ENCODE measurements at places on chromosomes 7 and 10. TPM values are rescaled to one million over a fixed set of nuclear protein-coding genes. Genes with fewer than 3 reads are reported as not detected.

DNA sequence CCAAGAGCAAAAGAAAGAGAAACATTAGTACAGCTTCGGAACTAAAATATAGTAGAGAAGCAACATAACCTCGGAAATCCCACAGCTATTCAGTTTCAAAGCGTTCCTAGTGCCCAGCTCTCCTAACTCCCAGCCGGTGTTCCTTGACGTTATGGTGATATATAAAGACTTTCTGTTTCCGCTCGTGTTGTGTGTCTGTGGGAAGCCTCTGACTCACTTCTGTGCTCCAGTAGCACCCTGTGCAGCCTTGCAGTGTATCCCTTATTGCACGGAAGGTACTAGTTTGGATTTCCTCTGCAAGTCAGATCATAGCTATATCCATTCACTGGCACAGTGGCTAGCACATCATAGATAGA lies 535 bp downstream of the ASAH2B start:
- peak overlapping the region; percentile 76 for H3K27ac ChIP-seq
- DNase-seq = no peak
- peaks cover 3% of the 10 kb centered on the region for H3K4me1 ChIP-seq
- H3K4me3 ChIP-seq = peak overlapping the region; percentile 75

- H3K4me3 ChIP-seq = no peak overlapping the region
- H3K27ac ChIP-seq = no peak overlapping the region
- H3K36me3 ChIP-seq = no peaks in the 10 kb centered on the region
- no peaks in the 10 kb centered on the region for H3K27me3 ChIP-seq
Observed at GRCh38 chr10:112057072-112057471, 126.5 kb downstream of the GPAM start.

DNA sequence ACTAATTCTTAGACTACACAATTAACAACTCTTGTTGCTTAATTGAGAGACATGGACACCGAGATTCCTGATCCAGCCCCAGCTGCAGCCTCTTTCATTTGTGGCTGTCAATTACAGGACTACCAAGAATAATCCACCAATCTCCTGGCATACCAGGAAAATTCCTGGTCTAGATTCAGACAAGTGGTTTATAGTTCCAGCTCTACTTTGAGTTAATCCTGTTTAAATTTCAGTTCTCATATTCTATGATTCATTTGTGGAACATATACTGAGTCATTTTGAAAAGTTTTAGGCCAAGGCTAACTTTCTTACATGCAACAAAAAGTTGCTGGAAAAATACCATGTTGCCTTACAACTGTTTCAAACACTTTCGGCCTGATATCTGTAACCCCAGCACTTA lies 253.5 kb downstream of the MAGI2 start:
- no peaks in the 10 kb centered on the region for H3K27me3 ChIP-seq
- H3K4me1 ChIP-seq = no peaks in the 10 kb centered on the region
- H3K4me3 ChIP-seq = no peak overlapping the region
- H3K36me3 ChIP-seq = no peaks in the 10 kb centered on the region
- no peak for DNase-seq

GUSB gene
- 83.1 TPM for total RNA-seq

BAIAP2L1 gene
- 32.9 TPM for total RNA-seq

DNA sequence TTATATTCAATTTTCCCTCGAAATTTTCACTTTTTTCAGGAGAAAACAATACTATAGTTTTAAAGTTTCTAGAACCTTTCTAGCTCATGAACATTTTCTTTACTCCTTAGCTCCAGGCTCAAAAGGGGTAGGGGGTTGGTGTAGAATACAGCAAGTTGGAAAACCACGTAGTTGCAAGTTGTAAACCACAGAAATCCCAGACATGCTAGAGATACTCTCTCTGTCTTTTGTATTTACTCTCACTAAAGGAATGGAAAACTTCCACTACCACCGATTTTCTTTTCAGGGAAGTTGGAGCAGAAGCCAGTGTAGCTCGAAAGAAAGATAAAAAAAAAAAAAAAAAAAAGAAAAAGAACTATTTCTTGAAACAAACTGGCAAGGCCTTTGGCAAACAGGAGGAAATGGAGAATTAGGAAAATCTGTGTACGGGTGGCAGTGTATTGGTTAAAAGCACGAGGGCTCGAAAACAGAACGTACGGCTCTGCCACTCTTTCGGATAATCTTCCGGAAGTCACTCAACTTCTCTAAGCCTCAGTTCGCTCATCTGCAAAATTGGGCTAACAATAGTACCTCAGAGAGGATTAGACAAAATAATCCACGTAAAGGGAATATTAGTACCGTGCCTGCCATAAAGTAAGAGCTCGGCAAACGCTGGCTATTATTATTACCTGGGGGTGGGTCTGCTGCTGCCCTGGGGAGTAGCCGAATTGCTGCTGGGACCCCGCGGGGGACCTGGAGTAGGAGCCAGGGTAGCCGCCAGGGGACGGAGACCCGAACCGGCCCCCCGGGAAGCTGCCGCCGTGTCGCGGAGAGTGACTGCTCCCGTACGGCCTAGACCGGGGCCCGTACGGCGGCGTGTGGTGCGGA lies 628 bp downstream of the MPLKIP start:
- DNase-seq = no peak
- H3K27me3 ChIP-seq = no peaks in the 10 kb centered on the region
- peaks cover 20% of the 10 kb centered on the region for H3K4me1 ChIP-seq
- H3K36me3 ChIP-seq = no peaks in the 10 kb centered on the region
- peak overlapping the region; percentile 90 for H3K27ac ChIP-seq

DNA sequence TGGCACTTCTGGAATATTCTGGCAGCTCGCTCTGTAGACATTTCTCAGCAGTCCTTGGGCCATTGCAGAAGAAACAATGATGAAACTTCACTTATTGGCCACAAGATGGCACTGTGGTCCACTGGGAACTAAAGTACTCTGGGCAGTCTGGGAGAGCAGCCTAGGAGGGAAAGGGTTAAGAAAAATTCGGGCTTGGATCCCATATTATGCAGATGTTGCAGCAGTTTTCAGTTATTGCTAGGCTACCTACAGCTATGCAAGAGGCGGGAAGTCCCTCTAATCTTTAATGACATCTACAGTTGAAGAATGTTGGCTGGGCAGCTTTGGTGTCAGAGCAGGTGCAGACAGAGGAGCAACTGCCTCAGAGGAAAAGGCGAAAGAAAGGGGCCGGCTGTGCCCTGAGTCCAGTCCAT lies 201.7 kb upstream of the PRSS58 start:
- DNase-seq = no peak
- no peaks in the 10 kb centered on the region for H3K27me3 ChIP-seq
- no peak overlapping the region for H3K27ac ChIP-seq

NPSR1 gene
- not detected for total RNA-seq

CRYGN gene
- not detected for total RNA-seq

GRCh38 chr10:68135362-68135761 lies 26.1 kb downstream of the MYPN start:
- no peaks in the 10 kb centered on the region for H3K36me3 ChIP-seq
- no peak overlapping the region for H3K4me3 ChIP-seq
- H3K27me3 ChIP-seq = no peaks in the 10 kb centered on the region
- H3K27ac ChIP-seq = no peak overlapping the region
- no peak for DNase-seq
- H3K4me1 ChIP-seq = no peaks in the 10 kb centered on the region

DNA sequence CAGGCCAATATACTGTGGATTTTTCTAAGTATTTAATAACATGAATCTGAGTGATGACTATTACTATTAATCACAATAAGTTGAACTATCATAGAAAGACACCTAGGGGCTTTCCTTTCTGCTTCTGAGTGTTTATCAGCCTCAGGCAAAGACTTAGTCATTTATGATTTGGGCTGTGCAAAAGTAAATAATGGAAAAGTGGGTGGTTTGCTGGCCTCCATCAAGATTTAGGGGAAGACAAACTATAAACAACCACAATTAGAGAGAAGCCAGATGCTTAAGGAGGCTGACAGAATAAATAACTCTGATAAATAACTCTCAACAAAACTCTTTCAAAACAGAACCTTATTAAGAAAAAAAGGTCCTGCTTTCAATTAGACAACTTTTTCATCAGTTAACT lies 64.7 kb downstream of the MACC1 start:
- H3K36me3 ChIP-seq = no peaks in the 10 kb centered on the region
- H3K4me1 ChIP-seq = no peaks in the 10 kb centered on the region
- no peak for DNase-seq
- H3K27me3 ChIP-seq = no peaks in the 10 kb centered on the region
- H3K4me3 ChIP-seq = no peak overlapping the region

GRCh38 chr7:7201578-7202374 lies 19.4 kb downstream of the C1GALT1 start:
- no peak overlapping the region for H3K4me3 ChIP-seq
- H3K4me1 ChIP-seq = no peaks in the 10 kb centered on the region
- no peaks in the 10 kb centered on the region for H3K36me3 ChIP-seq

TECTB gene
- total RNA-seq = not detected

GRCh38 chr7:50662996-50663395 lies 97.8 kb upstream of the DDC start:
- H3K36me3 ChIP-seq = peaks cover 7% of the 10 kb centered on the region
- H3K27ac ChIP-seq = peak overlapping the region; percentile 52
- peaks cover 92% of the 10 kb centered on the region for H3K4me1 ChIP-seq
- DNase-seq = no peak

SRGN gene
- total RNA-seq = 205 TPM

LRRC18 gene
- not detected for total RNA-seq

DNA sequence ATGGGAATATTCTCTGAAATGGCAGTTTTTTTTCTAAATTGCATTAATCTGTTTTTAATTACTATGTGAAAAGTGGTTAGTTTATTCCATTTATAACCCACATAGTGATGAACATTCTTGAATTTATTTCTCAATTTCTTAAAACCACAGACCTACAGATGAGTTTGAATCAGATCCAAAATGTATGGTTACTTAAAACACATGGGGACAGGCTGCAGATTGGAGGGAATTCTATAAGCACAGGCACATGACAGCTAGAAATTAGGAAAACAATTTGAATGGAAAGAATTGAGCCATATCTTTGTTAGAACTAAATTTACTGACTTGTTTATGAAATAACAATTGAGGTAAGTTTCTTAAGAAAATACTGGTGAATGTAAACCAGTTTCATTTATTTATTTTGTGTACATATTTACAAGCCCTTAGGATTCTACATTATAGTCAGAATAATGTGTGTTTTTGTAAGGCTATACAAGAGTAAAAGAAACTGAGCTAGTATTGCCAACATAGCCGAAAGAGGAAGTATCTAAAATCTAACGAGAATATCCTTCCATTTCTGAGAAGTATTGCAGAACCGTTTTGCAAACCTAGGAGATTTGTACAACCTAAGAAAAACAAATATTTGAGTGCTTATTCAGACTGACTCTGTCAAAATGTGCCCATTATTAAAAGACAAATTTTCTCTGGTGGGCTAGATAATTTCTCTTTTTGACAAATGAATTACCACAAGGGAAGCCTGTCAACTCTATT lies 434.3 kb upstream of the SEMA3D start:
- H3K27me3 ChIP-seq = no peaks in the 10 kb centered on the region
- no peaks in the 10 kb centered on the region for H3K4me1 ChIP-seq
- peak overlapping the region; percentile 36 for H3K27ac ChIP-seq

DNA sequence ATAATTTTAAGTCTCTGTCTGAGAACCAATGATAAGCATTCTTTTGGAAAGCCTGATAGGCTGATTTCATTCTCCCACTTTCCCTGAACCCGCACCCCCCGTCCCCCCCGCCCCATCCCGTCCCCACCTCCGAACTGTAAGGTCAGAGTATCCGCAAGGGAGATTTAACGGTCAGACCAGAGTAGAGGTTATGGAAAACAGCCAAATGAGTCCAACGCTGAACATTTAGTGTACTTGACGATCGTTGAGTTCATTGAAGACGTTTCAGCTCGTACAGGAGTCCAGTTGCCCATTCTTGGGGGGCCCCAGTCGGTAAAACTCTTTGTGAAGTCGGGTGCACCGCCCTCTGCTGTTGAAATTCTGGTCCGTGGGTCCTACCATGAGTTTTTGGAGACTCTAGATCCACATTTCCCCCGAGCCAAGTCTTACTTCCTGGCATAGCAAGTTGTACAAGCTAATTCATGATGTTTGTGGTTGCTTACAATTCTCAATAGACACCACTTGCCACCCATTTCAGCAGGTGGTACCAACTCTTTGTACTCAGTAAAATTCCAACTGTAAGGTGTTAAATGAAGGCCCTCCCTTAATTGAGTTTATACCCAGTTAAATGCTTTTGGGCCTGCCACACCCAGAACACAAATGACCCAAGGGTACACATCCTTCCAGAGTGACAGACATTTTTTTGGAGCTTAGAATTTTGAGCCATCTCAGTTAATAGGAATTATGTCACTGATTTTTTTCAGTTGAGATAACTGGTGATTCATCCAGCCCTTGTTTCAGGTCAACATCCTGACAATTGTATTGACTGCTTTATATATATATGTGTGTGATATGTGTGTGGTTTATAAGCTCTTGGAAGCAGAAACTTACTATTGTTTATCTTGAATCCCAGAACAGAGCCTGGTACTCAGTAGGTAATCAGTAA lies 1.2 kb downstream of the MARCHF5 start:
- no peaks in the 10 kb centered on the region for H3K27me3 ChIP-seq
- peaks cover 6% of the 10 kb centered on the region for H3K36me3 ChIP-seq
- DNase-seq = no peak

MEIG1 gene
- 0.44 TPM for total RNA-seq

DNA sequence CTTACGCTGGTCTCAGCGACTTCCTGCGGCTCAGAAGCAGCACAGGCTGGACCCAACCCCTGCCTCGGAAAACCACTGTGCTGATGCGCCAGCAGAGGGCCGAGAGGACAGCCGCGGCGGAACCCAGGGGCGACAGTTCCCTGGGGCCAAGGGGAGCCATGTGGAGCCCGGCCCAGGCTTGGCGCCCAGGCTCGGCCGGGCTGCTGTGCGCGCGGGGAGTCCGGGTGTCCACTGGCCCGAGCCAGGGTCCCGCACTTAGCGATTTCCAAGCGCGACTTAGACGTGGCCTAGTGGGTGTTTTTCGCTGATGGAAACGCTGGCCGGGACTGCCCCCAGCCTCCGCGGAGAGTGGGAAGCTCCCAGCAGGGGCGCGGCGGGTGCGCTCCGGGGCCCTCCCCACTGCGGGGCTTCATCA lies 18.6 kb upstream of the ZNF32 start:
- no peak overlapping the region for H3K27ac ChIP-seq
- no peaks in the 10 kb centered on the region for H3K27me3 ChIP-seq
- H3K36me3 ChIP-seq = no peaks in the 10 kb centered on the region

- no peak overlapping the region for H3K27ac ChIP-seq
- no peak overlapping the region for H3K4me3 ChIP-seq
- H3K27me3 ChIP-seq = no peaks in the 10 kb centered on the region
Observed at GRCh38 chr10:69406302-69406811, 10.4 kb downstream of the TACR2 start.

Measured in upper lobe of left lung (tissue), 6 donors.